ENCODE measurements at places on chromosomes 2 and 18.

GRCh38 chr2:25202275-25202674 is 33.9 kb upstream of the POMC start:
- no peak for DNase-seq

GRCh38 chr2:126646026-126646425 is 9.9 kb upstream of the GYPC start:
- no peak for DNase-seq

GRCh38 chr2:167510071-167510759 is 621.9 kb downstream of the XIRP2 start:
- DNase-seq: peak; percentile 10

- no peak for DNase-seq
These were observed 41.9 kb upstream of the MRPL33 start for GRCh38 chr2:27729614-27730013.

DNA sequence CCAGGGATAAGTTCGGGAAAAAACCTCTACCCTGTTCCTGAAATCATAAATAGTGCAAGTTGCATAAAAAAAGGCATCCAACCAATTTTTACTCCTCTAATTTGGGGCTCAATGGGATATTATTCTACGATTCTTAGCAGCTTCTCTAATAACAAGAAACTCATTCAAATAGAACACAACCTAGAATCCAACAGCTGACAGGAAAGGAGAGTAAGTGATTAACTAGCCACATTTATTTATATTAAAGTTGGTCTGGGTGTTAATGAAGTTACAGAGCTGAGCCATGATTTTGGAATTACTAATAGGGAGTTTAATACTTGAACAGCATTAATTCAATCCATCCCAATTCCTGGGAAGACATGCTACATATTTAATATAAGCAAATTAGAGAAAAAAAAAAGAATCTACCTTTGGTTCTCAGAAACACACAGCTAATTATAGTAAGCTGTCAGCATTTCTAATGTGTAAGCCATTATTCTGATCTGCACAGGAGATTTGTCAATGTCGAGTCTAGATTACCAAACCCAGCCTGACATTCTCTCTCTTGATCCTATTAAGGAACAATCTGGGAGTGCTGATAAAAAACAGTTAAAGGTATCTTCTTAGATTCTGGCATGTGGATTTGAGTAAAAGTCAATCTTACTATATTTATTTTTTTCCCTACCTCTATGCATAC is 267.7 kb downstream of the NBAS start:
- peak; percentile 37 for DNase-seq

DNA sequence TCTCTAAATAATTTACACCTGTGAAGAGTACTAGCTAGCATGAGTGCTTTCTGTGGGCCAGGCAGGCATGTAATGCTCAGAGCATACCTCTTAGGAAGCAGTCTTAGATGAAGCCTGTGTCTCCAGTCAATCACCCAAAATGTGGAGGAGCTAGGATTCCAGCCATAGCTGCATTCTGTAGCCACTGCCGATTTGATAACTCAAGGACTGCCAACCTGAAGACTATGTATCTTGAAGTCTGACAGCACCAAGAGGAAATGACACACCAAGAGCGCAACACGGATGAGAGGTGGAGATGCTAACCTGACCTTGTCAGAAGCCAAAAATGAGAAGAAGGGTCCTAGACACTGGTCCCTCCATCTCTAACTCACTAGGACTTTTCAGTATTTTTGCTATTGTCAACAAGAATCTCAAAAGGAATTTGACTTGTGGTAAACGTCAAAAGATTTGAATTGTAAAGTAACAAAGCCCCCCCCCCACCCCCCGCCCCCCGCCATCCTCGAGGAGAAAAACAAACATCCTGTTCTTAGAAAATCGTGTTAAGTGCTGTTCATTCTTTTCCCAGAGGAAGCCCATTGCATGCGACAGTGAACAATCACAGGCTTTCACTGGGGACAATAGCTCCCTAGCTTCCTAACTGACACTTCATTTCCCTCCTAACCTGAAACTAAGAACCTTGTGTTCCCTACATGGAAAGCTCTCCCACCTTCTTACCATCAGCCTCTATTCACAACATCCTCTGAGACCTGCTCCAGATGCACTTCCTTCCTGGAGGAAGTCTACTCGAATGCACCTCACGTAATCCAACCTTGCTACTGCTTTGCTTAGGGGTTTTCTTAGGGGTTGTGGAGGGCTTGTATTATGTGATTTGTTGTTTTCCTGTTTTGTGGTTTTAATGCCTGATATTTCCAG is 14.7 kb downstream of the CDC42EP3 start:
- no peak for DNase-seq

DNA sequence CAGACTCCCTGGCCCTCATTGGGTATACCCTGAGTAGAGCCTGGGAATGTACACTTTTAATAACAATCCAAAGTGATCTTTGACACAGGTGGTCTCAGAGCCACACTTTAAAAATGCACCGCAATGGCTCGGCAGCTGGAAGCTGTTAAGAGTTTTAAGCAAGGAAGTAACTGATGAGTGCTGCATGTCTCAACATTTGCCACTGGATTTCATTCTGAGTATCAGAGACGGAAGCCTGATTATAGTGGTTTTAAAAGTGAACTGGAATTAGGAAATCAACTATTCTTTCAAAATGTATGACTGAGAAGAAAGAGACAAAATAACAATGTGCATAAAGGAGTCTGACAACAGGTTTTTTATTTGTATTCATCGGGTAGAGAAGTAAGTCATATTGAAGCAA is 7.5 kb downstream of the MBOAT2 start:
- DNase-seq: no peak

- no peak for DNase-seq
These were observed 149.0 kb upstream of the KCTD1 start for GRCh38 chr18:26697186-26697884.

GRCh38 chr2:98487806-98488189 is 43.1 kb downstream of the INPP4A start:
- DNase-seq: peak; percentile 27

- DNase-seq: no peak
These were observed 228.7 kb downstream of the IKZF2 start for GRCh38 chr2:212922701-212923100.

GRCh38 chr2:18551623-18552022 is 8.8 kb downstream of the RDH14 start:
- DNase-seq: no peak

DNA sequence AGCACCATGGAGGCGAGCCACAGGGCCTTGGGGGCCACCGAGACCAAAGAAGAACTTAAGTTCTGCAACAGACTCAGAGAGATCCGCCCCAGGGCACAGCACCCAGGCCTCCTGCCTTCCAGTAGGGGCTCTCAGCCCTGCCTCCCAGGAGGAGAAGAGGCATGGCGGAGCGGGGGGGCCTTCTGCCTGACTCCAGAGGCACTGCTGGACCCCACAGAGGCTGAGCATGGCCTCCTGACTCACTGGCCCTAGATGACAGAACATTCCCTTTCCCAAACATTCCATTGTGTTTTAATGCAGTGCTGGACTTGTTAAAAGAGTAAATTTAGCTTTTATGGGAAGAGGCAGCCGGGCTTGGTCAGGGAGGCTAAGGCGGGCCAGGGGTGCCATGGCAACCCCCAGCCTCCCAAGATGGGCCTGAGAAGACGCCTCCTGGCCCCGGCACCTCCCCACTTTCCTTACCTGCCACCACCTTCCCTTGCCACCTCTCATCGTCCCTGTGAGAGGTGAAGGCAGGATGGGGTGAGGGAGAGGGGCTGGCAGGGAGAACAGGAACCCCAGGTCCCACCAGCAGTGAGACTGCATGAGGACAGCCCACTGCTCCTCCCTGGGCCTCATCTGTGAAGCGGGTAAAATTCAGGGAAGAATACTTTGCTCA is 65.4 kb downstream of the SMAD7 start:
- DNase-seq: no peak

- no peak for DNase-seq
These were observed 841.7 kb upstream of the ACVR2A start for GRCh38 chr2:147003081-147003480.

DNA sequence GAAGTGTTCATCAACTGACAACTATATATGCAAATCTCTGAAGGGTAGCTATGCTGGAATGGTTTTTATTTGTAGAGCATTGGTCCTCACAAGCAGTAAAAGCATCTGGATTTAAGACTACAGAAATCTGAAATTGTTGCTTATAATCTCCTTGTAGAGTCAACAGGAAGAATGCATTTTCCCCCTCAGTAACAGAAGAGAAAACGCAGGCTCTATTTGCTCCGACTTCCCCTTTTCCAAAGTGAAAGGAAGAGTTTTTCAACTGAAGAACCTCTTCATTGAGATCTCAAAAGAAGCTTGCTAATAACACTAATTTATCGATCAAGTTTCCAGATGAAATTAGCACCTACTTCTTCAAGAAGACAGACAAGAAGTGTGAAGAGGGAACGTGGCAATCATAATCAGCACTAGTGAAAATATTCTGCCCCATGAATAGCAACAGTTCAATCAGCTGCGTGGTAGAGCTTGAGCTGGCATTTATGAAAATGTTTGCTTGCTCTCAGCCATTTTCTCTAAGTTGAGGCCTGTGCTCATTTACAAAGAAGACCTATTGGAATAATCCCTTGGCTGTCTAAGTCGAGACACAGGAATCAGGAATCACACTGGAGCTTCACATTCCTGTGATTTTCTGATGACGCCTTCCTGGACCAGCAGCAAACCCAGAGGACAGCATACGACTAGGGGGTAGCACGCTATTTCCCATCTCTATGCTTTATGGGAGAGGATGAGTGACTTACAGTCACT is 43.7 kb downstream of the TGIF1 start:
- DNase-seq: no peak

- DNase-seq: no peak
These were observed 185.7 kb downstream of the HAUS1 start for GRCh38 chr18:46289931-46290330.

DNA sequence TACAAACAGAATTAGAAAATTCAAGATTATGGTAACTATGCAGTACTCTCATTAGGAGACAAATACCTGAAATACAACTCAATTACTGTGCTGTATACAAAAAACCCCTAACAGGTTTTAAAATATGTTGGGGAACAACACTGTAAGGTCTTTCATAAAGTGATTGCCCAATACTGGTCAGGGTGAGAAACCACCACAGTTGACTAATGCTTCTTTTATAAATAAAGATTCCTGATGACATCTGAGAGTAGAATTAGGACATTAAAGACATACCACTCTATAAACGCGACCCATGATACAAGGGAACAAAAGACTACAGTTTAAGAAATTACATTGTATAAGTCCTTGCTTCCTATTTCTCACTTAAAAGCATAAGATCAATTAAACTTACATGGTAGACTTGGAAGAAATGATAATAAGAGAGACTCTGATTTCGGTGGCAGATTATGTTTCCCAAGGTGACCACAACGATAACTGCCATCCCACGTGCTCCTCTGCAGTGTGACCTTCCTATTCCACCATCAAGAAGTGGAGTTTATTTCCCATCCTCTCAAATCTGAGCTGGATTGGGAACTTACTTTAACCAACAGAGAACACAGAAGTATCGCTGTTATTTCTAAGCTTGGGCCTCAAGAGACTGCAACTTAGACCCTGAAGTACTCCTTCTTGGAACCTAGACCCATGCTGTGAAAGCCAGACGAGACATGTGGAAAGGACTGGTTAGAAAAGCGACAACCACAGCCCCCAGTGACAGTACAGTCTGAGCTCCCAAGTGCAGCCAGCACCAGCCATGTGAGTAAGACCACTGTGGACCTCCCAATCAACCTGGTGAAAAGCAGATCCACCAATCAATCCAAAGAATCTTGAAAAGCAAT is 52.3 kb downstream of the ZNF521 start:
- no peak for DNase-seq

- no peak for DNase-seq
These were observed 264.8 kb upstream of the HNRNPA3 start for GRCh38 chr2:176947754-176948153.

DNA sequence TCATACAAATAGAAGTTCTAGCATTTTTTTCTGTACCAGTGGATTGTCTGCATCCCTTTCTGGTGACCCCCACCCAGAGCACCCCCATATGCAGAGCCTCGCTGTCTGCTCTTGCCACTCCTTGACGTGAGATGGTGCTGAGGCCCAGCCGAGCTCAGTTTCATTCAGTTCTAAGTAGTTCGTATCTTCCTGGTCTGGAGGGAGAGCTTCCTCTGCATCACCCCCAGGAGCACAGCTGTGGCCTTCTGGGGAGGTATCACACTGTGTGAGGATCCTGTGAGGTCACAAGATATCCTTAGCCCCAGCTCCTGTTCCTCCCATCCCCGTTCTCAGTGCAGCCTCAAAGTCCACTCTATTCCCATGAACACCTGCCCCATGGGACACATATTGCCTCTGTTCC is 132.7 kb downstream of the PTGR3 start:
- DNase-seq: no peak

- DNase-seq: no peak
These were observed at the start of gene SCN7A for GRCh38 chr2:166494140-166494624. SCN7A (minus strand) TSS chr2:166494249; CDS start chr2:166477696, 16,553 bp downstream.

- no peak for DNase-seq
These were observed 53.8 kb upstream of the FOSL2 start for GRCh38 chr2:28338831-28339321.

GRCh38 chr2:180367815-180368214 is 360.7 kb upstream of the CWC22 start:
- no peak for DNase-seq

GRCh38 chr18:471716-472115 is 28.8 kb downstream of the COLEC12 start:
- DNase-seq: no peak

- DNase-seq: no peak
These were observed 1732.3 kb upstream of the PIK3C3 start for GRCh38 chr18:40222776-40223175.

- no peak for DNase-seq
These were observed 7.4 kb downstream of the ASXL3 start for GRCh38 chr18:33585431-33585775.

DNA sequence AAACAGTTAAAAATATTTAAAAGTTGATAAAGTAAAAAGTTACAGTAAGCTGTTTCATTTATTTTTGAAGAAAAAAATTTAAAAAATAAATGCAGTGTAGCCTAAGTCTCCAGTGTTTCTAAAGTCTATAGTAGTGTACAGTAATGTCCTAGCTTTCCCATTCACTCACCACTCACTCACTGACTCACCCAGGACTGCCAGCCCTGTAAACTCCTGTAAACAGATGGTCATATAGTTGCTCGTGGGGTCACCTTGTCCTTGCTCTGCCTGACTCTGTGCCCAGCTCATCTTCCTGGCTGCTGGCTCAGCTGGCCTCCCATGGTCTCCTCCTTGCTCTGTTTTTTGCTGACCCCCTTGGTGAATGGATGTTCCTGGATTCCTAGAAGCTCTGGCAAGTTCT is 180.3 kb downstream of the VAPA start:
- no peak for DNase-seq
